Stimulated activated CD4-positive, alpha-beta T cell treated with anti-CD3 and anti-CD28 coated beads, Interleukin-15, amount 100 ng/mL, for 1 hour (primary cell): ENCODE measurements at places on chromosomes 2 and 18.

DNA sequence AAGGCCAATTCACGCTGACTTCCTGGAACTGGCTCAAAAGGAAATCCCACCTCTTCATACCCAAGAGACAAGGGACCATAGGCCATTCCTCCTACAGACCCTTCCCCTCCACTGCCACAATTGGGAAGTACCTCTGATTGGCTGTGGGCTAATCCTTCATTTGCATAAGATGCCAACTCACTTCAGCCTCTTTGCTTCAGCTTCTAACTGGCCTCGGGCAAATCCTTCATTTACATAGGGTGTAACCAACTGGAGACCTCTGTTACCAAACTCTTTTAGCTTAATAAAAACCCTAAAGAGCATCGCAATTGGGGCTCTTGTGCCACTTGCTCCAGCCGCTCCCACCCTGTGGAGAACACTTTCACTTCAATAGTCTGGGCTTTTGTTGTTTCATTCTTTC lies 38.2 kb downstream of the MC2R start:
- no peak for DNase-seq

- no peak for DNase-seq
These were observed 386.4 kb upstream of the CYRIA start for GRCh38 chr2:17052001-17052400.

GRCh38 chr2:133252780-133253355 lies 315.4 kb downstream of the NCKAP5 start:
- DNase-seq, result no peak

DNA sequence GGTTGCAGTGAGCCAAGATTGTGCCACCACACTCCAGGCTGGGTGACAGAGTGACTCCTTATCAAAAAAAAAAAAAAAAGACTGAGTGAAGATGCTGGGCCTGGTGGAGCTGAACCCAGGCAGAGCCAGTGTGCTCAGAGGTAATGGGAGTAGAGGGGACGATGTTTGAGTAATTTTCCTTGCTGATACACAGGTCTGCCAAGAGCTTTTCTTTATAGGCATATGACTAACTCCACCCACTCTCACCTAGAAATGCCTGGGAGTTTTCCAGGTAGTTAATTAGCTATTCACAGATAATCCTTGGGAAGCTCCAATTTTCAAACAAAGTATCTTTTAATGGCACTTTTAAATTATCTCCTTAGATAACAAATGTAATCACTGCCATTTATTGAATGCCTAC lies 33.4 kb upstream of the ACSL3 start:
- no peak for DNase-seq

GRCh38 chr18:43720041-43720440 lies 442.8 kb upstream of the SYT4 start:
- DNase-seq, result no peak

GRCh38 chr2:86019121-86019520 lies 86.6 kb downstream of the POLR1A start:
- DNase-seq, result no peak

GRCh38 chr18:70377317-70377799 lies 88.5 kb downstream of the SOCS6 start:
- DNase-seq, result no peak

DNA sequence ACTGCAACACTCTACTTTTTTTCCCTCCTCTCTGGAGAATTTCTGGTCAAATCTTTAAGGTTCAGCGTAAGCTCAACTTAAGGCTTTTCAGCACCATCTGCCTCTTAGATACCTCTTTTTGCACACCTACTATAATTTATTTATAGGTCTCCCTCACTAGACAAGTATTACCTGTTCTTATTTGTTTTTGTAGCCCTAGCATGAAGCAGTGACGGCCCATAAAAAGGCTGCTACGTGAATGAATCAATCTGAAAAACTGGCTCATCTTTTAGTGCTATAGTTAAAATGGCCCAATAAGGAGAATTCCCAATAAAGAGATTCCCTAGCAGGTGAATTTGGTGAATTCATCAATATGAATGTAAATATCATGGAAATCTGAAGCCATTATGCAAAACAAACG lies 6.5 kb downstream of the RNF149 start:
- DNase-seq, result no peak
